Daoy (cell line): ENCODE measurements at places on chromosomes 3 and 15. TPM values are rescaled to one million over a fixed set of nuclear protein-coding genes. Genes with fewer than 3 reads are reported as not detected.
A peak's percentile ranks its signal among the peaks of the same experiment; 100 is the strongest.

The ATP10A gene
- 2.5 and 7.5 TPM in 2 replicates for total RNA-seq

DNA sequence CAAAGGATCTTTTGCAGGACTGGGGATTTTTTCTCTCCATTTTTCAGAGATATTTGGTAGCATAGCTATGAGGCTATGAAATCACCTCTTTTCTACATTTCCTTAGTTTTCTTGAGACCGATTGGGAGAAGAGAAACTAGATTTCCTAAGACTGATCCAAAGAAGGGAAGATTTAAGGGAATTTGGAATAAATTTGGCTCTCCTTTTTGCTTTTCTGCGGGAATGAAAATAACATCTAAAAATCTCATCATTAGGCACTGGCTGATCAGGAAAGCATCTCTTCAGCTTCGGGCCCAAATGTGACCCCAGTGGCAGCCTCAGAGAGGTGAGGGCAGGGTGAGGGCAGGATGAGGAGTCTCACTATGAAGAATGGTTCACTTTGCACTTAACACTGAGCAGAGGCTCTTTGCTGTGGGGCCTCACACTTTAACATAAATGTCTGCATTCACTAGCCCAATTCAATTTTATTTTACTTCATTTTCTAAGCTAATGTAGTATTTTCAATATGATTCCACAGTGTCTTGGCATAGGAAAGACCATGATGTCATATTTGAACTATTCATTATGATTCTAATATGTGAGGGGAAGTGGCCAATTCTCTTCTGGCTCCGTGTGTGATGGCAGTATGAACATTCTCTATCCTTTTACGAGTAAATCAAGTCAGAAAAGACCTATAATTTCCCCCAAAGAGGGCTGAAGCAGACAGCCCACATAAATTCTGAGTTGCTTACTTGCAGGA is 193.2 kb downstream of the MEX3B start:
- DNase-seq = no peak

DNA sequence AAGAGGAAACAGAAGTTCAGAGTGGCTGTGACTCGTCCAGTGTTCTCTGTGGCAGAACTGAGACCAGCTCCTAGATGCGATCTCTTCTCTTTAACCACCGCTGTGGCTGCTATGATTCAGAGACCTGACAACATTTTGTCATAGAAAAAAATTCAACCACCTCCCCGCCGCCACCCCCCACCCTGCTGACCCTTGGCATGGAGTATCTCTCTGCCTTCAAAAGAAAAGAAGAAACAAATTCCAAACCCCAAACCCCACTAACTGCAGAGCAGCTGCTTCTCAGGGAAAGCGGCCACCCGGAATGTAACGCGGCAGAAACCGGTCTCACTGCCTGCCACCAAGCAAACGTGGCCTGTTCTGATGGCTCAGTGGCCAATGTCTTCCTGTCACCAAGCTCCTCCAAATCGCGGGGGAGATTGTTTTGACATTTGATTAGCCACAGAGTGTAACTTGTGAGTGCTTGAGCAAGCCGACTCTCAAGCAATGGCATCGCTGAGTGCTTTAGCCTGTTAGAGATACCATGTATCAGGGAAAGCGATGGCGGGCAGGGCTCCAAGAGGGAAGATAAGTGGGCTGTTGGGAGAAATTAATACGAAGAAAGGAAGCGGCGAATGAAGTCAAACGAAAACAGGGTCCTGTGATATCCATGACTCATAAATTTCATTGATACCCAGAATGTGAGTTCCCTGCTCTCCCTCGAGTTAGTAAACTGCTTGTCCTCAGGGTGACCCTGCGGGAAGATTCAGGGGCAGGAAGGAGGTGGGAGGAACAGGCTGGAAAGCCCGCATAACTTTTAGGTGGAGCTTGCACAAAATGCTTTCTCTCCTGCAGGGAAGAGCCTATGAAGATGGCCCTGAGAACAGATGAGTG is 44.8 kb upstream of the TLE3 start:
- peak; percentile 77 for DNase-seq

DNA sequence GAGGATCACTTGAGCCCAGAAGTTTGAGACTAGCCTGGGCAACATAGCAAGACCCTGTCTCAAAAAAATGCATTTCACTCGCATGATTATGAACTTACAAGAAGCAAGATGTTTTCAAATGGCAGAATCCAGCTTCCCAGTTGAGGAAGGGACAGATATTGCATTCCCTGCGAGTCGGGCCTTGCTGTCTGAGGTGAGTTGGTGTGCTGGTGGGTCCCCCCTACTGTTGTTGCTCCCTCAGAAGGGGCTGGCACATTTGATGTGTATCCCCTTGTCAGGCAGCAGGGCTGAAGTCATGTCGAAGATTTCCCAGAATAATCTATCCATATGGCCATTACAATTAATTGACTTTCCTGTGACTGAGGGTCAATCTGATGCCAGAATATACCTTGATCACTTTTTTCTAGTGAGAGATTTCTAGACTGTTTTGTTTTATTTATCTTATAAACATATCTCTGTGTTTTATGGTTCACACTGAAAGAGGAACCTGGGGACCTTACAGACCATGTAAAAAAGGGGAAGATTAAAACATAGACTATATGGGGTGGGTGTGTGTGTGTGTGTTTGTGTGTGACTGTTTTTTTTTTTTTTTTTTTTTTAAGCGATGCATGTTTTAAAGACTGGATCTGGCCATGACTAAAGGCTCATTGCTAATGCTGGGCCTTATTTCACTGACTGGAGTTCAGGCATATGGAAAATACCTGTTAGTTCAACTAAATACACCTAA is 112.1 kb upstream of the MRPS22 start:
- no peak for DNase-seq

GRCh38 chr15:79450648-79451047 is 18.5 kb downstream of the MINAR1 start:
- no peak for DNase-seq

The LIPH gene
- 0.63 TPM in 1 of 2 replicates, not detected in the other for total RNA-seq

DNA sequence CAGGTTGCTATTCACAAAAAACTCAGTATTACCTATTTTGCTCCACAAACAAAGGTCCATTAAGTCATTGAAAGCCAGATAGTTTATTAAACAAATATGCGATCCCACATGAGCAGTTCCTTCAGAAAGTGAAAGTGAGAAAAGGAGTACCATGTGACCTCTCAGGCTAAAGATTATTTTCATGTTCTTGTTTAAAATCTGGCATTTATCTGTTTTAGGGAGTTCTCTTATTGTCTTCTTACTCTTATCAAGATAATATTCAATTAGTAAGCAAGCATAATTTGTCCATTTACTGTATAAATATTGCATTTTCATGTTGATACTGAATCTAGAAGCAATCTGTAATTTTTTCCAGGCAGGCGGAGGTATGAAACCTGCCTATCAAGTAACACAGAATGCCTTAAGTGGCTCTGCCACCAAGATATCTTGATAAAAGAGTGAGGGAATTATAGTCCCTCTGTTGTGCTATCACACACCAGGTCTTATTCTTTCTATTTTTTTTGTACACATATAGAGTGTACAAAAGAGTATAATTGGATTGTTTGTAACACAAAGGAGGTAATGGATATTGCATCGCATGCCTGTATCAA is 20.1 kb upstream of the PLSCR5 start:
- DNase-seq = peak; percentile 10

The VWA5B2 gene
- not detected in 2 replicates for total RNA-seq

GRCh38 chr15:90106522-90107117 is 4.4 kb upstream of the IDH2 start:
- DNase-seq = peak; percentile 72

The MME gene
- 1.5 and 6.4 TPM in 2 replicates for total RNA-seq

DNA sequence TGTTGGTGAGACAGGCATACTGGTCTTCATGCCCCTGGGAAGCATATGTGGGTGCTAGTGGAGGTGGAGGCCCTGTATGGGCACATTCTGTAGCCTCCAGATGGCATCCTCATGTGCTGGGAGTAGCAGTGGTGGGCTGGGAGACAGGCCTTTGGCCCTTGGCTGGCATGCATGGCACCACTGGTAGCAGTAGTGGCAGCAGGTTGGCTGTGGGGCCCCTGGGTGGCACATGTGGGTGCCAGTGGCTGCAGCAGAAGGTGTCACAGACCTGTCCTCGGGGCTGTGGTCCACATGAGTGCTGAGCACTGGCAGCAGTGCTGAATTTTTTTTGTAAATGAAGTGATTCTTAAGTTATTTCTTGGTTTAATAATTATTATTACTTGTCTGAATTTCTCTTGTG is 71.2 kb downstream of the TNFAIP8L3 start:
- DNase-seq = no peak
